Activated naive CD4-positive, alpha-beta T cell treated with anti-CD3 and anti-CD28 coated beads, Interleukin-2, amount 50 U/mL, for 16 hours (primary cell): ENCODE measurements at places on chromosomes 5 and 9.

DNA sequence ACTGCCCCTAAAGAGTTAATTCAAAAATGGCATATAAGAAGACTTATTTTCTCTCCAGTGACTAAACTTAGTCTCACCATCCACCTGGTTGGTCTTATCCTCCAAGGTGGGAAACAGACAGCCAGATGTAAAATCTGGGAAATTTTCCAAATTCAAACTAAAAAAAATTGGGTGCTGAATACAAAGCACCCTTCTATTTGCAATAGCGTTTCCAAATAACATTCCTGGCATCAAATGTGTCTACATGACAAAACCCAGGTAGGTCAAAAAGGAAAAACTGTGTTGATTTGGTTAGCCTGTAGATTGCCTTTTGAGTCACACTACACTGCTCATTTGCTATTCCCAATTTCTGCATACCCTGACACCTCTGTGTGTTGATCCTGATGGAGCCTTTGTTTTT is 252.2 kb downstream of the NR2F1-AS1 start:
- no peak for DNase-seq

DNA sequence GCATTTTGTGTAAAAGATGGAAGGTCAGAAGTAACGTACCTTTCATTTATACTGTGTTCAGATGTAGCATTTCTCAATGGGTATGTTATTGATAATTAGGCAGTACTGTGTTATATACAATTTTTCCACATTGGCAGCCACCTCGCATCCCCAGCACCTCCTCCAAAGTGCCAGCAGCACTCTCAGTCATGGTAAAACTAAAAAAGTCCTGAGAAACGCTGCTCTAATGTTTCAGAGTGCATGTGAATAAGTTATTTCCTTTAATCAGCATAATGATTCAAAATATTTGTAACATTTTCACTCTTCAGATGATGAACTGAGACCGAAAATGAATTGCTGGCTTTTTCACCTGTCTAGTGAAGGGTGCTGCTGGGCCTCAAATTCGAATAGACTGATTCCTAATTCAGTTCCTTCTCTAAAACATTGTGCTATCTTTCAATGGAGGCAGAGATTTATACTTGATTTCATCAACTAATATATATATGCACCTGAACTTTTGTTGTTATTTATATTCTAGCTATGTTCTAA is 79.9 kb upstream of the ANKRD55 start:
- no peak for DNase-seq

- DNase-seq: no peak
These were observed 22.0 kb upstream of the DMRTA1 start for GRCh38 chr9:22424616-22425015.

- no peak for DNase-seq
These were observed 171.9 kb upstream of the ELL2 start for GRCh38 chr5:96133341-96134079.

DNA sequence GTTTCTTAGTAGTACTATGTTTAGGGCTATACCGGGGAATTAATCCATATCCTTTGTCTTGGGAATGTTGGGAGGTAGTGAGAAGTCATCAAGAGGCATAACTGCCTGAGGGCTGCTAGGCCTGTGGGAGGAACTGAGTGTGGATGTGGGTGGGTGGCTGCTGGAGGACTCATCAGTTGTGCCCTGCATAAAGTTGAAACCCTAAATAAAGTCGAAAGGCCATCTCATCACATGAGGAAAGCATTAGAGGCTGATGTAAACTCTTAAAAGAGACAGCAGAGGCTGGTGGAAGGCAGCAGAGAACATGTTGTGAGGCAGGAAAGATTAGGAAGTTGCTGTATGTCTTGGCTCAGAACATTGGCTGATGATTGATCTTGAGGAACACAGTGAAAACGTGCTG is 143.8 kb downstream of the MAST4 start:
- DNase-seq: no peak

DNA sequence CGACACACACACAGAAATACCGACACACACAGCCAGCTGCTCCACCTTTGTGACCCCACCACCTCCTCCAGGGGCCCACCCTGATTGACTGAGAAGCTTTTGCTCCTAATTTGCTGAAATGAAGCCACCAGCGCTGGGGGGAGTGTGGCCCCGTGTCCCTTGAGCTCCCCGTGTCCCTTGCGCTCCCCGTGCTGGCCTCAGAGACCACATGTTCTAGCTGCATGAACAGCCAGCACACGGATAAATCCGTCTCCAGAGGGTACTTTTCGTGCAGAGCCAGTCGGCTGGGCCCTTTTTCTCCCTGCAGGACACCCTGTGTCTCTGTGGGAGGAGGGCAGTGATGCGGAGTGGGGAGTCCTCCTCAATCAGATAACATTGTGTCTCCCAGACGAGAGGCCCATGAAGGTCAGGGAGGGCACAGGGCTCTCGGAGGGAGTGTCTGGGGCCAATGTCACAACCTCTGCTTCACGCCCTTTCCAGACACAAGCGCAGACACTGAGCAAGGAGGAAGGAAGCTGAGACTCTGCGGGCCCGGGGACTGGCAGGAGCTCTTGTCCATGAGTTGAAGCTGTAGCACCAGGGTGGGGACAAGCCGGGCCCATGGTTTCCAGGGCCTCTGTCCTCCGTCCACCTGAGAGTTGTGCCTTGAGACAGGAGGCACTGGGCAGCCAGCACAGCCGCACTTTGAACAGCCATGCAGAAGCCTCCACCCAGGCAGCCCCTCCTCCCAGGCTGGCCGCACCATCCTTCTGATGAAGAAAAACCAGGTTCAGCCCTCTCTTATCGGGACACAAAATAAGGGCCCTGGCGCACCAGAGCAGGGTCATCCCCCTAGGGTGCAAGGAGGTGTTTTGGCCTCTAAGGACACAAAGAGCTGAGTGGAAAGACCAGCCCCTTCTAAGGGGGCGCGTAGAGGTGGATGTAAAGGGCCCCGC is 36.4 kb upstream of the SLC6A19 start:
- DNase-seq: no peak

- DNase-seq: no peak
These were observed 46.0 kb downstream of the CNOT6 start for GRCh38 chr5:180540050-180540694.

DNA sequence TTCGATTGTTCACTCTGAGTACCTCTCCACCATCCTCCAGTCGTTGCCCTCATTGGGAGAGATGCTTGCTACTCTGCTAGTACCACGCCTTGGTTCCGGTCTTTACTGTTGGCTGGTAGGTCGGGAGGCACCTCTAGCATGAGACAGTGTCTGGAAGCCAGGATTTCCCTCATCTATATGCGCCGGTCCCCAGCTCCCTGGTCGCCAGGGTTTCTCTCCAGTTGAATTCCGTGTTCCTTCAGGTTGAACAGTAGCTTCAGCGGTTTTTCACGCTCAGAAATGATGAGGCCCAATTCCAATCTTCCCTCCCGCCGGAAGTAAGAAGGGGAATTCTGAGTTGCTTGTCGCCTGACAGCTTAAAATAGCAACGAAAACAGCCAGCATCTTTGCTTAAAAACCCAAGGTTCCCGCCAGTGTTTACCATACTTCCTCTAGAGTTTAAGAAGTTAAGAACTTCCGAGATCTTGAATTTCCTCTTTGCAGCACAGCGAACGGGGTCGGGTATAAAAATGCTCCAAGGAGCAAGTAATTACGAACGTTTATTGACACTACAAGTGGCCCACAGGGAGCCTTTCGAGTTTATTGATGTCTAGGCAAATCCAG is 1.3 kb upstream of the ST8SIA4 start:
- peak; percentile 47 for DNase-seq

DNA sequence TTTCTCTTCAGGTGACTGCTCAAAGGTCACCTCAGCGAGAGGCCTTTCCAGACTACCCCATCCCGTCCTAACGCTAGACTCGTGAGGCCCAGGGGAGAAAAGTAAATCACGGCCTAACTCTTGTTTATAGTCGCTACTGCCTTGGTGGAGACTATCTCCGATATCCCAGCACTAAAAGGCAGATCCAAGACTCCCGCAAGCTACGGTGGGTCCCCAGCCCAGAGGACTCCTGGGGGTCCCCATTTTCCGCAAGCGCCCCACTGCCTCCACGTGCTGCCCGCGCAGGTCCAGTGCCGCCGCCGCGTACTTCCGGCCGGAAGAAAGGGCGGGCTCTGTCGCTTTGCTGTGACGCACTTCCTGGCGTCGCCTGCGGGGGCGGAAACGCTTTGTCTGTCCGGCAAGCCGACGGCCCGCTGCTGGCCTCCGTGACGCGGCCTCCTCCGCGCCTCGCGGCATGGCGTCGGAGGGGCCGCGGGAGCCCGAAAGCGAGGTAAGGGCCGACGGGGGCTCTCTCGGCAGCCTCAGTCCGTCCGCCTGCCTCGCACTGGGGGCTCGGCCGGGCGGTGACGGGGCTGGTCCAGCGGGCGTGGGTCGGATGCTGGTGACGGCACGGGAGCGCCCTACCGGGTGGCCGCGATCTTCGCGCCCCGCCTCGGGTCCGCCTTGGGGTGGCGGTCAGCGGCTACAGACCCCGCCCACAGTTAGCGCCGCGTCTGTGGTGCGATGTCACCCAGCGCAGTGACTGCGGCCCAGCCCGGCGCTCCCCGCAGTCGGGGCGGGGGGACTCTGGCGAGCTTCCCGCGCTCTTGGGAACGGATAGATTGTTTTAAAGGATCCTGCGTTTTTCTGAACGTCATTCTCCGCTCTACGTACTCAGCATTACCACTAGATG is at the start of gene SECISBP2:
SECISBP2 (plus strand) TSS at position 378 of the 892 bp plus-strand sequence; CDS start at position 455, 77 bp downstream.
- DNase-seq: peak; percentile 94

- no peak for DNase-seq
These were observed 12.6 kb upstream of the PCBD2 start for GRCh38 chr5:134892282-134892681.

GRCh38 chr9:112921549-112921948 is 30.9 kb upstream of the SLC46A2 start:
- no peak for DNase-seq

DNA sequence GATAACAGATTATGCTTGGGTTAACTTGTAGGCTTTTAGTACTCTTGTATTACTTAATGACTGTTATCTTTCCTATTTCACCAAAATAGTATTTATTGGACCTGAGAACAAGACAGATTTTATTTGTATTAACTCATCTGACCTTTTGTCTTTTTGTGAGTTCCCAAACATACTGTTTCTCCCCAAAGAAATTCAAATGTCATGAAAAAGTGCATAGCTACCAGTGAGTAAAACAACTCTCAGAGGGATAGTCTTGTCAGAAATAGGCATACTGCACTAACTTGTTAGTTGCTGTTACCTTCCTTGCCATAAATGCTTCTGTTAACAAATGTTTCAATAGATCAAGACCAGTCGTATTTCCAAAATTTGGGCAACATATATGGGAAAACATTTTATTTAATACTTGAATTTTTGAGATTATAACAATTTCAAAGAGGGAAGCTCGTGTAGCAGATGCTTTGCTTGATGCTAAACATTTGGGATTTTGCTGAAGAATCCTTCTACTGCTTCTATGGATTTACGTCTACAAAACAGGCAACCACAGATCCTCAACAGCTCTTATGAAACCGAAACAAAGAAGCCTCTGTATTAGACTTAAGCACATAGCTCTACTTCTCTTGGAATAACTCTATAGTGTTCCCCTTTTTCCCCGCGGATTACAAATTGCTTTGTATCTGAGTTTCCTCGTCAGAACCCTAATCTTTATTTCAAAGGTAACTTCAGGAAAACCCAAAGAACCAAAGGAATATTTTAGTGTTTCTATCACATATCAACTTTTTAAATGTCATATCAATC is 248.8 kb downstream of the MCTP1 start:
- no peak for DNase-seq

DNA sequence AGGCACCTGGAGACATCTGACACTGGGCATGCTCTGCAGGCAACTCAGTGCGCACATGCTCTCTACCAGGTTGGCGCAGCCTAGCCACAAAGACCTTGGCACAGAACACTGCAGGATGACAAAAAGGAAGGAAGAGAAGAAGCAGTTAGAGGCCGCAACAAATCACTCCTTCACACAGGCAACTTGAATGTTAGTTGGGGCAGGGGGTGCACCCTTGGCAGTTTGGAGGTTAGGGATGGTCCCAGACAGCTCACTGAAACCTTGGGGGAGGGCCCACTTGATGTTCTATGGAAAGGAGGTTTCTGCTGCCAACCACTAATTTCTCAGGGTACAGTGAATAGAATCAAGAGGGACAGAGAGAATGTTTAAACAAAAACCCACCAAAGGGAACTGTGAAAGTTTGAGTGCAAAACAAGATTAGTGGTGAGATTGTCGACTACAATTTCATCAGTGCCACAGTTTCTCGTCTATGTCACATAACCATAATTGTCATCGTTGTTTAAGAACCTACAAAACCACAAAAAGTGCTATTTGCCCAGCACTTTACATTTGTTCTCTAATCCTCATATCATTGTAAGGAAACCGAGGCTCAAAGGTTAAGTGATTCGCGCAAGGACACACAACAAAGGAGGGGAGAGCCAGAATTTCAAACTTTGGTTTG is 48.7 kb downstream of the FBXW11 start:
- DNase-seq: peak; percentile 46

GRCh38 chr9:110447476-110447875 is 109.8 kb upstream of the TXNDC8 start:
- DNase-seq: no peak

DNA sequence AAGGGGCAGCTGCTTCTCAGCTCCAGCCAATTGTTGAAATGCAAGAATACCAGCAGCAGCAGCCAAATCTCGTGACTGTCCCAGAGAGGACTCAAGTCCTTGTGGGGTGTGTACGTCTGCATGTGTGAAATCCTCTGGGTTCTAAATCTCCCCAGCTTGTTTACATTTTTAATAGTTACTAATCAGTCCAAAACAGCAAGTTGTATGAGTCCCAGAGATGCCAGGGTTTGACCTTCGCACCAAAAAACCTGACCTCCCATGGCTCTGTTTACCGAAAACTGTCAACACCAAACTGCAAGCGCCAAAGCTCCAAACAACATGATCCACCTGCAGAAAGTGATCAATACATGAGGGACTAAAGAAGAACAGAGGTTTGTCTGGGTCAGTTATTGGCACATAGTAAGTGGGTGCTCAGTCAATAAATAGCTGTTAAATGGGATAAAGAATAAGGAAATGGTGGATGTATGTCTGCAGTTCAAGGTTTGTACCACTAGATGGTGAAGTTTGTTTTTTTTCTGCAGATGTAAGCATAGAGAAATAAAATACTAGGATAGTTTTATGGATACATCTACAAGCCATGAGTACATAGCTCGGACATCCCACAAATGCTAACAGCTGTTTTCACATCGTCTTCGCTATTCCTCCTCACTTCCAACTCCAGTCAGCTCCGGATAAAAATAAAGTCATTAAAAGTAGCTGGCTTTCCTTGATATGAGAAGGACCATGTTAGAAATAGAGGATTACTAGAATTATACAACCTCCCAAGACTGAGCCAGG is 85.3 kb upstream of the ADRB2 start:
- DNase-seq: no peak

DNA sequence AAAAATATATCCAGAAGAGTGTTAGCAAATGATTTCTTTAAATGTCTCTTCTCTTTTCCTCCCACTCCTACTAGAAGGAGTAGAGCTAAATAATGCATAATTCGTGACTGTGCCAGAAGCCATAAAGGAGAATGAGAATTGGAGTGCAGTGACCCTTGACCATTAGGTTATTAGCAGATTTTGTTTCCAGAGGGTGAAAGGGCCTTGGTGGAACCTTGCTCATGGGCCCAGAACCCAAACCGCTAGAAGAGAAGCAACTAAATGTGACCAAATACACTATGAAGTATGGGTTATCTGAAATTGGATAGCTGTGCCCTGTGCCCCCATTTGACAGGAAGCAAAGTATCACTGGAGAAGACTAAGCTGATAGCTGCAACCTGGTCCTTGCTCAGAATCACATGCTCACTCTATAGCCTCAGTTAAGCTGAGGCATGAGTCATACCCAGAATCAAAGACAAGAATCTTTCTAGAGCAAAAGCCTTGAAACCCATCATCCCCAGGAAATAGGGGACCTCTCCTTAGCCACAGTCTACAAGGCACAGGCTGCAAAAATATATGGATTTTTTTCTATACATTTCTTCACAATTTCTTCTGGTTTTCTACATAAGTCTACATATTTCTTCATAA is 36.3 kb downstream of the CAPSL start:
- DNase-seq: no peak
